Kidney (tissue), 22 donors: ENCODE measurements at places on chromosomes 2 and 18. TPM values are rescaled to one million over a fixed set of nuclear protein-coding genes. Genes with fewer than 3 reads are reported as not detected.

Gene OXER1
- 2.5 TPM for total RNA-seq

- no peaks in the 10 kb centered on the region for H3K36me3 ChIP-seq
- H3K27me3 ChIP-seq = no peaks in the 10 kb centered on the region
- DNase-seq = no peak
Observed at GRCh38 chr18:68445668-68446426, 269.1 kb downstream of the TMX3 start.

- peaks cover 8% of the 10 kb centered on the region for H3K36me3 ChIP-seq
- no peaks in the 10 kb centered on the region for H3K27me3 ChIP-seq
- DNase-seq = no peak
- H3K27ac ChIP-seq = peak overlapping the region; percentile 3
Observed at GRCh38 chr2:9370746-9371145, 52.6 kb downstream of the ITGB1BP1 start.

GRCh38 chr2:27324720-27325119 is 1.8 kb upstream of the MPV17 start:
- DNase-seq = no peak
- no peak overlapping the region for H3K27ac ChIP-seq
- peaks cover 32% of the 10 kb centered on the region for H3K36me3 ChIP-seq

DNA sequence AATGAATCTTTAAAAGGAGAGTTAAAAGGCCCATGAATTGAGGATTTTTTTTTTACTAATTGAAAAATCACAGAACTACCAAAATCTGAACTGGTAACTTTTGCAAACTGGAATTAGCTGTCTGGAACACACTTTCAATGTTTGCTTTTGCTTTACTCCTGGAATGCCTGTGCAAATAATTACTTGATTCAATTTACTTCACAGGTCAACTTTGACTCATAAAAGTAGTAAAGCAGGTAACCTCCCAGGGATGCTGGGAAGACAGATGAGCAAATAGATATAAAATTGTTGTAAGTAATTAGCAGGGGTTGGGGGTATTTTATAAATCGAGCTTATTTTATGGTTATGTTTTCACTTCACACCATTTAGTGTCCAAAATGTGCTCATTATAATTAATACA is 398.3 kb upstream of the HNRNPA3 start:
- no peaks in the 10 kb centered on the region for H3K27me3 ChIP-seq
- H3K4me3 ChIP-seq = no peak overlapping the region
- H3K4me1 ChIP-seq = peaks cover 3% of the 10 kb centered on the region
- no peak for DNase-seq

GRCh38 chr2:235333076-235333475 is 160.8 kb upstream of the AGAP1 start:
- no peak overlapping the region for H3K4me3 ChIP-seq
- no peaks in the 10 kb centered on the region for H3K27me3 ChIP-seq
- H3K4me1 ChIP-seq = no peaks in the 10 kb centered on the region
- DNase-seq = no peak
